ENCODE measurements at places on chromosomes 3 and 15. TPM values are rescaled to one million over a fixed set of nuclear protein-coding genes. Genes with fewer than 3 reads are reported as not detected.

- DNase-seq: no peak
Observed at GRCh38 chr3:116824208-116824607, 114.6 kb downstream of the TUSC7 start.

DNA sequence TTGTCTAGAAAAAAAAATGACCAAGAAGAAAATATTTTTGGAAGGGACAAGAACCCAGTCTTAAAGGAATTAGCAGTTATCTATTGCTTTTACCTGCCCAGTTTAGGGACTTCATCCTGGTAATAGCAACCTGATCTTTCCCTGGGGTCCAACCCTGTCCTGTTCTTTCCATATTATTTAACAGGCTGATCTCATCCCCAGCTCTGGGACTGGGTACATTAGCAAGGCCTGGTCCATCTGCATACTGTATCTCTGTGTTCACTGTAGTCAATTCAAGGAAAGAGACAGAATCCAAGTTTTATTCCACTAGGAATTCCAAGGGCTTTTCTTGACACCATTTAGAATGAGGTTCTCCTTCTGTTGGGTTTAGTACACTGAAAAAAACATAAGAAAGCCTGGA lies 191.7 kb upstream of the GADL1 start:
- DNase-seq: no peak

DNA sequence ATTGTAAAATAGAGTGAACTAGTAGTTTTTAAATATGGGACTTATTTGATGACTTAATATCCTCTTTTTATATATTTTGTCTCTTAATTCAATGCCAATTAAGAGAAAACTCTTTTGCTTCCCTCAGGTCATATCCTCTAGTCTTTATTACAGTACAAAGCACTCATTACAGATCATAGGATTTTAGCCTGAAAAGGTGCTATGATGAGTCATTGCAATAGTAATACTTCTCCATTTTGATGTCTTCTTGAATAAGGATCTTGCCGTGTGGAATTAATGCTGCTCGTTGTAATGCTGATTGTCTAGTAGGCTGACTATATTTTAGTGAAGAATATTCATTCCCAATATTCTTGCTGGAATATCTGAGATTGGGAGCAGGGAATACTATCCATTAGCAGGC lies 612.2 kb upstream of the GOLIM4 start:
- DNase-seq: no peak

DNA sequence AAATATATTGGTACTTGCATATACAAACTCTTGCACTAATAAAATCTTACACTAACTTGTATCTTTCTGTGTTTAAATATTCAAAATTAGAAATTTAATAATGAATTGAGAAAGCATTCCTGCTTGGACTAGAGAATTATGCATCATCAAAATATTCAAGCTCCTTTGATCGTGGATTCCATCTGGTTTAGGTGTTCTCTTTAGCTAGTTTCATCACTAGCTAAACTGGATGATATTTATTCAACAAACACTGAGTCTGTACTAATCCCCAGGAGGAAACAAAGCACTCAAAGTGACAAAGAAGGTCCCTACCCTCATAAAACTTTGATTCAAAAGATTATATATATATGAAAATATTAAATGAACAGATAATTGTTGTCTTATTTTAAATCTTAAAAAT lies 1360.9 kb upstream of the ALCAM start:
- DNase-seq: no peak

DNA sequence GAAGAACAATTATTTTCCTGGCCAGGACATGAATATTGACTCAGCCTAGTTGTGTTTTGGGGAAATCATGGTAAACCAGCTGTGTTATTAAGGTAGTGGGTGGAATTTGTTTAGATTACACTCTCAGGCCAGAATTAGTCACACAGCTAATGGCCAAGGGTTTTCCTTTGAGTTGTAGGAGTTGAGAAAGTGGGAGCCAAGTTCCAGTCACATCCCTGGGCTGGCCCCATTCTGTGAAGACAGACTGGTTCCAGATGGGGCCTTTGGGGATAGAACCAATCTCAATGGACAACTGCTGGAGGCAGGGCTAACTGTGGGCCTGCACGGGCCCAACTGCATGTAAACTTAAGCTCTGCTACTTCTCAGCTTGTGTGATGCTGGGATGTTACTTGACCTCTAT lies 1.4 kb upstream of the RASL12 start:
- no peak for DNase-seq

GRCh38 chr15:80068578-80068977 lies 9.1 kb downstream of the ZFAND6 start:
- no peak for DNase-seq

- DNase-seq: peak; percentile 42
Observed at GRCh38 chr3:98343647-98344507, 9.8 kb upstream of the OR5K4 start.

GRCh38 chr15:40595773-40596172 lies 1.7 kb downstream of the KNL1 start:
- no peak for DNase-seq

GRCh38 chr3:33016846-33017405 lies 65.5 kb downstream of the CCR4 start:
- DNase-seq: peak; percentile 62

GRCh38 chr15:79811406-79812405 lies 85.1 kb downstream of the MTHFS start:
- no peak for DNase-seq

- no peak for DNase-seq
Observed at GRCh38 chr15:91521996-91522395, 331.5 kb upstream of the SLCO3A1 start.

- no peak for DNase-seq
Observed at GRCh38 chr15:22941179-22941578, 39.0 kb downstream of the CYFIP1 start.

- peak; percentile 60 for DNase-seq
Observed at GRCh38 chr3:56800130-56800831, 1.5 kb downstream of the ARHGEF3 start.

DNA sequence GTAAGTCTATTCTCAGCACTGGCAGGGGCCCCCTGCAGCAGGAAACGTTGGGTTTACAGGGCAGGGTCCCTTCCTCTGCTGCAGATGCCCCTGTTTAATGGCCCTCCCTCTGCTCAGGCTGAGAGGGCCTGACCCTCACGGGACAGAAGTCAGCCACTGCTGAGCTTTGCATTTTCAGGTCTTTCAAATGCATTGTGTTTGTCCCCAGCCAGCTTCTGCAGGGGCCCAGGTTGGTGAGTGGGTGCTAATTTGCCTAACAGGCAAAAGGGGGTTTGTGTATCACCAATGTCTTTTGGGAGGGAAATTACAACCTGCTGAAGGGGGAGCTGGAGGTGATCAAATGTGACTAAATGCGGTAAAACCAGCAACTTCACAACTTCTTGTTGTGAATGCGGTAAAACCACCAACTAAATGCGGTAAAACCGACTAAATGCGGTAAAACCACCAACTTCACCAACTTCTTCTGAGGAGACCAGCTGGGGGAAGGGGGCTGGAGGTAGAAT lies 44.8 kb upstream of the UBE2E1 start:
- no peak for DNase-seq

- DNase-seq: no peak
Observed at GRCh38 chr3:130849091-130849552, 44.8 kb upstream of the ATP2C1 start.

DNA sequence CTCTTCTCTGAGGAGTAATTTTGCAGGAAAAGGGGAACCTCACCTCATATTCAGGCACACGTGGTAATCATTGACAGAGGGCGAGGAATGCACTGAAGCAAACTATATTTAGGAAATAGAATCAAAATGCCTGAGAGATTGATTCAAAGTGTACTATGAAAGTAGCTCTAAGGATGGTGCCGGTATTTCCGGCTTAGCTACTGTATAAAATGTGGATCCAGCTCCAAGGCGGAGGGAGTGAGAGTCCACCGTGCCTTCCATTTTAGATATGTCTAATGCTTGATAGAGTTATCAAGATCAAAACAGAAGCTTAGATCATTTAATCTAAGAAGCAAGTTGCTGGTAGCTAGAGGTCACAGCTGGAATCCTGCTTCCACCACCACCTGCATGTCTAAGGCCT lies 33.0 kb downstream of the GOLIM4 start:
- DNase-seq: no peak

DNA sequence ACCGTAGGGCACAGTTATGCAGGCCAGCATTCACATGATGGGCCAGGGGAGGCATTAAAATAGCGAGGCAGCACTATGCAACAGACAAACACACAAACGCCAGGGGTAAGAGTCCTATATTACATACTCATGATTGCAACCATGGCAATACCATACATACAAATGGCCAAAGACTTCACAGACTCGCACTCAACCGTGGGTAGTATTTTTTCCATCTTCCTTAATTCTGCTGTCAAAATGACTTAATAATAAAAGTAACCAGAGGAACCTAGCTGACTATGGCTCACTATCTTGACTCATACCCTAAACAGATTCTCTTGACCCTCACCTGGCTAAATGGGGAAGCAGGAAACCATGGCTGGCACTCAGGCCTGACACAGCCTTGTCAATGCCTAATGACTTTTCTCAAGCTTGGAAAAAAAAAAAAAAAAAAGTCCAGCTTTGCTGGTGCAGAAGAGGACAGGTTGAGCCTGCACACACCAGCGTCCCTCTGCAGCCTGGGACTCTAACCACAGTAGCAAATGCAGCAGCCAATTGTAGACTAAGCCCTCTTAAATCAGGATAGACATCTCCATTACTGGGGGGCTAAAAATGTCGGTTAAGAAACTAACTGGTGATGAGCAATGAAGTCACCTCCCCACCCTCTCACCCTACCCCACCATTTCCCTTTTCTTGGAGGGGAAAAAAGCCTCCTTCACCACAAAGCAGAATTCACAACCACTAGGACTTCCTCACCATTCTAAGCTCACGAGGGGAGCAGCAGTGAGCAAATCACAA lies 23.1 kb downstream of the CCDC12 start:
- DNase-seq: no peak

GRCh38 chr3:117118604-117119003 lies 409.0 kb downstream of the TUSC7 start:
- no peak for DNase-seq

GRCh38 chr15:92611150-92611549 lies 44.4 kb downstream of the FAM174B start:
- no peak for DNase-seq

- no peak for DNase-seq
Observed at GRCh38 chr15:83838763-83839162, 184.8 kb downstream of the ADAMTSL3 start.

- no peak for DNase-seq
Observed at GRCh38 chr15:46441294-46442062, 806.6 kb downstream of the SQOR start.

DNA sequence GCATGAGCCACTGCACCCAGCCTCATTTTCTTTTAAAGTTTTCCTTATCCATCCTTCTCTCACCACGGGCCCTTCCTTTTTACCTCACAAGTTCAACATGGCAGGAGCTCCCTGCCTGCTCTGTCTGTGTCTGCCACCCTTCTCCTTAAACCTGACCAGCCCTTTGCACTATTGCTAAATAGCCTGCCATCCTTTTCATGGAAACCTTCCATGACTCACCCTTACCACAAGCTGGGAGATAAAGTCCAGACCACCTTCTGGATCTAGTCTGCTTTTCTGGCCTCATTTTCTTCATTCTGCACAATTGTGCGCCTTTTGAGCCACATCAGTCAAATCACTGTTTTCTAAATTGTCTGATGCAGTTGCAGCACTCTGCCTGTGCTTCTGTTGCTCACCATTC lies 8.9 kb downstream of the PARP14 start:
- no peak for DNase-seq

- DNase-seq: no peak
Observed at GRCh38 chr3:187799942-187800641, 54.8 kb upstream of the BCL6 start.

DNA sequence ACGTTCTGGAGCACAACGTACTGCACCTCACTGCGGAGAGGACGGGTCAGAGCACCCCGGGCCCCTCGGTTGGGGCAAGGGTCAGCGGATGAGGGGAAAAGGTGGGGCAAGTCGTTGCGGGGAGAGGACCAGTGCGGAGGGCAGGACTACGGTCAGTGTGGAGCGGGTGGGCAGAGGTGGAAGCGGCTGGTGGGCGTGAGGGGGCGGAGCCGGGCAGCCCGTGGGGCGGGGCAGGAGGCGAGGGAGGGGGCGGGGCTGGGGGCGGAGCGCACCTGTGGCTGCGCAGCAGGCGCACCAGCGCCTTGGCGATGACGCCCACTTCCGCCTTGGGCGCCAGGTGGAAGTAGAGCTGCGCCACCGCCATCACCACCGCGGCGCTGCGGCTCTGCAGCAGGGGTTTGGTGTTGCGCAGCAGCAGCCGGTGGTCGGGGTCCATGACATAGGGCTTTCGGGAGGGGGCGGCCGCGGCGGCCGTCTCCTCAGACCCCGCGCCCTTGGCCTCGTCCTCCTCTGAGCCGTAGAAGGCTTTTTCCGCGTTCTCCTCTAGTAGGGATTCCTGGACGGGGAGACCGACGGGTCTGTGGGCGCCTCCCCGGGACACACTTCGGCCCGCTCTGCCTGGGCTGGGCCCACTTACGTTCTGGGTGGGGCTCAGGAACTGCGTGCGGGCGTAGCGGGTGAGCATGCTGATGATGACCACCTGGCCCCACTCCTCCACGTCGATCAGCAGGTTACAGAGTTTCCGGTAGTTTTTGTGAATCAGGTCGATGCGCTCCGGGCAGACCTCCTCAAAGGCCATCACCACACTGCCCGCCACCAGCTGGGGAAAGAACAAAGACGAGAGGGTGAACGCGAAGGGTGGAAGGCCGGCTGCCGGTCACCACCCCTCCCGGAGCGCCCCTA lies 29.2 kb downstream of the AP3B2 start:
- DNase-seq: no peak

The GOLGA8J gene
- total RNA-seq: not detected

The RHOV gene
- total RNA-seq: 0.18 TPM

The GRIP2 gene
- total RNA-seq: not detected

The TLR9 gene
- not detected for total RNA-seq

The RAB27A gene
- total RNA-seq: 30.9 TPM

The STAB1 gene
- total RNA-seq: 340 TPM

The PLA2G4D gene
- not detected for total RNA-seq

The TRPM1 gene
- total RNA-seq: not detected

The ACKR2 gene
- total RNA-seq: not detected

The CTXND1 gene
- not detected for total RNA-seq

The DPPA2 gene
- total RNA-seq: not detected

The OXTR gene
- total RNA-seq: 0.67 TPM

The HEG1 gene
- total RNA-seq: 106 TPM

The HRH1 gene
- 16.2 TPM for total RNA-seq

The STRIT1 gene
- total RNA-seq: not detected

The LHFPL4 gene
- total RNA-seq: not detected
